ENCODE measurements at places on chromosomes 7 and 10. TPM values are rescaled to one million over a fixed set of nuclear protein-coding genes. Genes with fewer than 3 reads are reported as not detected.

- no peak for DNase-seq
Observed at GRCh38 chr7:123994449-123994848, 38.4 kb downstream of the TMEM229A start.

The LMOD2 gene
- total RNA-seq, result not detected

The HOXA1 gene
- 3.5 TPM for total RNA-seq

The INMT gene
- 1.4 TPM for total RNA-seq

The ARMC3 gene
- total RNA-seq, result 2.1 TPM

DNA sequence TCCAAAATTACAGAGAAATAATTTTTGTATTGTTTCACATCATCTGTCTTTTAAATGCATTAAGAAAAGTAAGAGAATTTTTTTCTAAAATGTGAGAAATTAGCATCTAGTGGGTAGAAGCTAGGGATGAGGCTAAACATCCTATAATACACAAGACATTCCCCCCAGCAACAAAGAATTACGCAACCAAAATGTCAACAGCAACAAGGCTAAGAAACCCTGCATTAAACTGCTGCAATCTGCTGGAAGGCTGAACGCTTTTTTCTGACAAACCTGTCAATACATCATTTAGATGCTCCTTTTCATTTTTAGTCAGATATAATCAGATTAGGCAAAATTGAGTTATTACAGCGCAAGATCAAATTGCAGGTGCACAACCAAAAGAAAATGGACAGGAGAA, 162.2 kb downstream of the C1GALT1 start:
- DNase-seq, result no peak

DNA sequence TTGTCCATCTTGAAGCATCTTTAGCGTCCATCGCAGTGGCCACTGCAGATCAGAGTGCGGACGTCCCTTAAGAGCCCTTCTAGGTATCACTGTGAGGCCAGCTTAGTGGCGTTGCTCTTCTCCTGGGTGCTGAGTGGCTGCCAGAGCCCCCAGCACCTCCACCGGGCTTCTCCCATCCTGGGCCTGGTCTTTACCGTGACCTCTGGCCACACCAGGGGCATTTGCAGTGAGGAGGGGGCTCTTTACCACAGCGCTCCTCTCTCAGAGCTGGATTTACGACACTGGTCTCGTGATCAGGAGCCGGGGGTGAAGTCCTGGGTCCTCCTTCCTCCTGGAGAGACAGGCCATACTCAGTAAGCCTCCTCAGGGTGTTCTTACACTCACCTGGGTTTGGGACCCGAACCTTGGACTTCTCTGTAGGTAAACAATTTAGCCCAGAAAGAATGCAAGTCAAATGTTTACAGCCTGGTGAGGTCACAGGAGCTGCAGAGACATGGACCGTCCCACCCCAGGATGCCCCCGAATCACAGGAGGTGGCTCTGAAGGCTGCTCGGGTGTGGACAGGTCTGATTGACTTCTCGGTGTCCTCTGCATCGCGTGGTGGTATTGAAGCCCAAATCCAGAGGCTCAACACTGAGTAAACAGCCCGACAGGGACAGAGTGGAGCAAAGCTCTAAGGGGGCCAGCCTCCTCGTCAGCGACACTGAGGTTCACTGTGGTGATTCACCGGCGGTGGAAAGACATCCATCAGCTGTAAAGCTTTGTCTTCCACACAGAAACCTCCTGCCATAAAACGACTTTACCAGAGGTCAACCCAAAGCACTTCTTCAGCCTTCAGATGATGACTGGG, 33.0 kb downstream of the JAKMIP3 start:
- no peak for DNase-seq

DNA sequence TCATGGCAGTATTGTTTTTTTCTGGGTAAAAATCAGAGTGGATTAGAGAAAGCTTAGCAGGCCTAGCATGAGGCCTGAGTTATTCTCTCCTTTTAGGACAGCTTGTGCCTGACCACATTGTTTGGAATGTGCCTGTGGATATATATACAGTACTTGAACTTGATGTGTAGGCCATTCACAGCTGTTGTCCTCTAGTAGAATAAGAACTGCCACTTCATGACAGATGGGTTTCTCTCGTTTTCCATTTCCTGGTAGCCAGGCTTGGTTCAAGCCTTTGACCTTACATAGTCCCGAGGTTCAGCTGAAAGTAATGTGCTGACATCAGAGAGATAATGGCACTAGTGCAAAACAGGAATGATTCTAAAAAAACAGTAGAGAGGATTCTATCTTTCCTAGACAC, 473.9 kb downstream of the AUTS2 start:
- DNase-seq, result no peak

- no peak for DNase-seq
Observed at GRCh38 chr10:24821986-24822385, 98.3 kb upstream of the ARHGAP21 start.
